ENCODE measurements at places on chromosomes 2 and 18.
A peak's percentile ranks its signal among the peaks of the same experiment; 100 is the strongest.

- DNase-seq: peak; percentile 20
Observed at GRCh38 chr18:48777744-48778116, 173.0 kb downstream of the SMAD7 start.

DNA sequence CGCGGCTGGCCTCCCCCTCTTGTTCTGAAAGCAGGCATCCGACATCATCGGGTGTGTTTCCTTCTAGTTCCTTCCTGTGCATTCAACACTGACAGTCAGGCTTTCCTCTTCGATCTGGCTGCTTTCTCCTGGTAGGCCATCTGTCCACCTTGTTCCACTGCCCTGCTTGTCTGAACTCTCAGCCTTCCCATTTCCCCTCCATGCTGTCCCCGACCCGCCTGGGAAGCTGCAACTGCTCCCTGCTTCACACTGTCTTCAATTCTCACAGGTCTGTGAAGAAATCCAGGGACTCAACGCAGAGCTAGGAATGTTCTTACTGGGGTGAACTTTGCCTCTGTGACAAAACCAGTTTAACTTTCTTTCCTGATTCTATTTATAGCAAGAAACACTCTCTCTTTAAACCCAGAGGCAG is 43.0 kb downstream of the KIF3C start:
- DNase-seq: peak; percentile 23

GRCh38 chr2:64646007-64646880 is 7.5 kb downstream of the SERTAD2 start:
- peak; percentile 56 for DNase-seq

DNA sequence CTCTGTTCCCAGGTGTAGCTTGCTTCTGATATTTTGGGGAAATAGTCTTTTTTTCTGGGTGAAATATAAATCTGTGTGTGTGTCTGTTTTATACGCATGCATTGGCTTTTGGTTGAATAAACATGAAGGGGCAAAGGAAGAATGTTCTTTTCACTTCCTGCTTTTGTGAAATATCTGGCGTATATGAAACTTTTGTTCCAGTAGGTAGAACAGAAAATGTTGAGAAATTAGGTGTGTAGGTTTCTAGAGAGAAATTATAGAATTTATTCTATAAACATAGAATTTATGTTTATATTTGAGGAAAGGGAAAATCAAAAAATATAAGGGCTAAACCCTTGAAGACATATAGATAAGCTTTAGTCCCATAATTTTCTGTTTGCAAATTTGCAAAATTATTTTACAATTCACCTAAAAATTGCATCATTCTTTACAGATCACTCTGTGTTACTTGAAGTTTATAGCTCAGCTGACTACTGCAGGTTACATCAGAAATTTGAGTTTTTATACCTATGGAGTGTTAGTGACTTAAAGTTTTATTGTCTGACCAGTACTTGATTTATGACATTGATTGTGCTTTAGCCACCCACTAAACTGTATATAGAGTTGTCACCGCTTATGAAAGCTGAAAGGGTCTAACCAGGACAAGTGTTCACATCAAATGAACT is 116.1 kb downstream of the FAM117B start:
- DNase-seq: no peak

DNA sequence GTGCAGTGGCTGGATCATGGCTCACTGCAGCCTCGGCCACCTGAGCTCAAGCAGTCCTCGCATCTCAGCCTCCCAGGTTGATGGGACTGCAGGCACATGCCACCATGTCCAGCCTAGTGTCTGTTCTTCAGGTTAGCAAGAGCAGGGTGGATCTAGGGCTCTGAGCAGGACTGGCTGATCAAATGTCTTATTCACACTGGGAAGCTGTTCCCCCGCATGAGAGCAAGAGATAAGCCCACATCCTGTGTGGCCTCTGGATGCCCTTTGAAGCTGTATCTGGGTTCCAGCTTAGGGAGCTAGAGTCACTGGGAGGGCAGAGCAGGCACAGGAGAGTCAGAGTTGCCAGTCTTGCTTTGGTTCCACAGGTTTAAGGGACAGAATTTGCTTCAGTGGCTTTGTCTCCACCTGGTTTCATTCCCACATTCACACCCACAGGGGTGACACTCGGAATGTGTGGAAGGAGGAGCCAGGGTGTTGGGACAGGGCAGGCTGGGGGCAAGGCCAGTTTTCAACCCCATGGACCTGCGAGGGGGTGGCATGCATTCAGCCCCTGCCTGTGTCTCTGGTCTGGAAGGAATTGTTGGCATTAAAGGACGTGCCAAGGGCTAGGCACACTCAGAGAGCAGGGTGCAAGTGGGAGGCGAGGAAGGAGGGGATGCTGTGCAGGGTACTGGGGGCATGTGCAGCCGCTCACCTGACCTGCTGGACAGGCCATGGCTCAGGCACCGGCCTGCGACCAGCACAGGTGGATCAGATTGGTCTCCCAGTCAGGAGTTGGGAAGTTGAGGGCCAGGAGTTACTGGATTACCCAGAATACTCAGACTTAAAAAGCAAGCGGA is 24.5 kb downstream of the PTPN18 start:
- DNase-seq: peak; percentile 62

DNA sequence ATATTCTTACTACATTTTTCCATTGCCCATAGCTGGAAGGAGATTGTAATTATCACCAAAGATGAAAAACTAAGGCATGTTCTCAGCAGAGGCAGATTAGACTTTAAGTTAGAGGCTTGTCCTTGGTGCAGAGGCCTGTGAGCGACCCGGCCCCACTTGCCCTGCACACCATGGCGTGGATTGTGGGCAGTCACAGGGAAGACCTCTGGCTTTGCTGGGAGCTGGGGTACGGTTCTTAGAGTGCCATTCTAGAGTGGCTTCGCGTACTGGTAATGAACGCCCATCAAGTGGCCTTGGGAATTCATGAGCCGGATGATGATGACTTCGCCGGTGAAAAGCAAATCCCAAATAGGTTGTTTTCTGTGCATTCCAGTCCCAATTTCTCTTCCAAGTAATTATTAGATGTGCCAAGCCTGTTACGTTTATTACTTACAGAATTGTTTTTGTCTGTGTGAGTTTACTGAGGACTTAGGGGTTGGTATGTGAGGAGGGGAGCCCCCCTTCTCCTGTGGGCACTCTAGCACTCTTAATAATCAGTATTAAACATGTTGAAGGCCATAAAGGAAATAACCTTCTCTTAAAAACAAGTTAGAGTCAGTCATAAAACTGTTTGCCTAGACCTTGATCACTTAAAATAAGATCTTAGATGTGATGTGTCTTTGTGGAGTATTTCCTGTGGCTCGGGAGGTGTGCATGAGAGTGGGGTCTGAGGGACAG is 90.6 kb downstream of the LDLRAD4 start:
- DNase-seq: no peak

GRCh38 chr18:52442686-52443085 is 102.7 kb downstream of the DCC start:
- no peak for DNase-seq

DNA sequence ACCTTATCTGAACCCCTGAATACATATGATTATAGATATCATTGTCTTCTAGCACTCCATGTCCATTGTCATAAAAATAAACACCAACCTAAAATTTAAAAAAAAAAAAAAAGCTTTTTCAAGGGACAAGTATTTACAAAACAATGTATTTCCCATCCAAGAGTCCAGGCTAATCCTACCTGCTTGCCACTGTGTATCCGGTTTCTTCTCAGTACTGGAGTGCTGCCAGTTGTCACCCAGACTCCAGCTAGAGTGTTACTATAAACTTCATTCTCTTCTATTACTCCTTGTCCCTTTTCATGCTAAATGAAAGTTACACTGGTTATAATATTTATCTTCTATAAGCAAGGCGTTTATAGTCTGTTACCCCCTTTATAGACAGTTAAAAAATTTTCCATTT is 35.8 kb downstream of the MSH6 start:
- DNase-seq: no peak

- no peak for DNase-seq
Observed at GRCh38 chr2:30034052-30034775, 112.6 kb upstream of the YPEL5 start.

GRCh38 chr18:11987527-11987926 is 6.2 kb downstream of the IMPA2 start:
- no peak for DNase-seq

DNA sequence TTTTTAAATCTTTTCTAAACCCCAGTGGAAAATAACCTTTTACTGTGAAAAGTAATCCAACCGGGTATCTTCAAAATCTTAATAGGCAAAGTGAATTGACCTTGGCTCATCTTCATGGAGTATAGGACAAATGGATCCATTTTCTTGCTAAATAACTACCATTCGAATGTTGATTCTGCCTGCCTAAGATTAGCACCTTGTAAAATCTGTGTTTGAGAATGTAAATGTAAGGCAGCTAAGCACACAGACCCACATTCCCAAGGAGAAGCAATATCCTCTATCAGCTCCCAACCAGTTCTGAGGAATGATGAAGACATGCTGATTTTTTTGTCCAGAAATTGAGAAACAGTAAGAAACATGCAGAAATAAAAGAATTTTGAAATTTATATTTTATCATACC is 509.8 kb upstream of the SMIM21 start:
- no peak for DNase-seq

DNA sequence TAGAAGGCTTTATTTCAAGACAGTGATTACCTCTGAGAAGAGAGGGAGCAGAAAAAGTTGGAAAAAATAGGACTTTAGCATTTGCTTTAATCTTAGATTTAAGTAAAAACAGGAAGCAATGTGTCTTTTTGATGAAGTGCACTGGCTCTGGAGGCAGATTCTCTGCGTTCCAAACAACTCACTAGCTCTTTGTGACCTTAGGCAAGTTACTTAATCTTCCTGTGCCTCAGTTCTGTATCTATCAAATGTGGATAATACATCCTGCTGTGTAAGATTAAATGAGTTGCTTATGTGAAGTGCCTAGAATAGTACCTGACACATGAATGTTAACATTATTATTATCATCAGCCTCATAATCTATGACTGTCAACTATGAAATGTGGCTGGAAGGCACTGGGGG is 42.3 kb downstream of the RPRD1A start:
- peak; percentile 96 for DNase-seq

- no peak for DNase-seq
Observed at GRCh38 chr18:36035253-36035652, 32.1 kb downstream of the RPRD1A start.

DNA sequence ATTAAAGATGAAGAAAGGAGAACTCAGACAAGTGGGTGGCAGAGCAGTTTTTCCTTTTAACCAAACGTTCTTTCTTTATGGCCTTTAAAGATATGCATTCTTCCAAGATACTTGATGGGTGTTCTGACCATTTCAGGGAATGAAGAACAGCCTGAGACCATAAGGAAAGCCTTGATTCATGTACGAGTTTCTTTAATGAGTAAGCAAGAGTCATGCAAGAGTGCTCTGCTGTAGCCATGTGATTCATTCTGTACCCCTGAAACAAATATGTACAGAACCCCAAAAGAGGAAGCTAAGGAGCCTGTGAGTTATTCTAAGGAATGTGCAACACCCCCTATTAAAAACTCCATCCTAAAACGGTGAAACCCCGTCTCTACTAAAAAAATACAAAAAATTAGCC is 372.8 kb downstream of the MTX2 start:
- DNase-seq: peak; percentile 82

- DNase-seq: peak; percentile 92
Observed at GRCh38 chr2:240565333-240566202, 2.7 kb upstream of the RNPEPL1 start.

DNA sequence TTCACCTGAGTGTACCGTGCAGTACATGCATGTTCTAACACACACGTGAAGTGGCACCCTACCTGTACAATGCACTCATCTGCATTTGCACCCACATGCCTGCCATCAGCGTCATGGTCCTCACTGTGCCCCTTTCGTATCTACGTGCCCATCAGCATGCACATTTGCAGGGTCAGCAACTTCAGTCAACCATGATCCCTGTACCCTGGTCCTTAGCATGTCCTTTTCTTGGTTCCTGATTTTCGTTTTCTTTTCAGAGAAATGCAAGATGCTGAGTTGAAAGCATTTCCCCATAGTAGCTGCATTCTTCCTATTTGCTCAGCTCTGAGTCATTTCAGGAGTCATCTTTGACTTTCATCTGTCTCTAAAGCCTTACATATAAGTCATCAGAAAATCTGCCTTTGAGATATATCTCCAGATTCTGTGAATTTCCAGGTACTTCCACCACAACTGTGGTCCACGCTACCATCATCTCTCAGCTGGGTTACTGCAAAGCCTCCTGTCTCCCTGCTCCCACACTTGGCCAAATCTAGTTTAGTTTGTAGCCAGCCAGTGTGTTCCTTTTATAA is 14.7 kb upstream of the PUM2 start:
- DNase-seq: peak; percentile 83

DNA sequence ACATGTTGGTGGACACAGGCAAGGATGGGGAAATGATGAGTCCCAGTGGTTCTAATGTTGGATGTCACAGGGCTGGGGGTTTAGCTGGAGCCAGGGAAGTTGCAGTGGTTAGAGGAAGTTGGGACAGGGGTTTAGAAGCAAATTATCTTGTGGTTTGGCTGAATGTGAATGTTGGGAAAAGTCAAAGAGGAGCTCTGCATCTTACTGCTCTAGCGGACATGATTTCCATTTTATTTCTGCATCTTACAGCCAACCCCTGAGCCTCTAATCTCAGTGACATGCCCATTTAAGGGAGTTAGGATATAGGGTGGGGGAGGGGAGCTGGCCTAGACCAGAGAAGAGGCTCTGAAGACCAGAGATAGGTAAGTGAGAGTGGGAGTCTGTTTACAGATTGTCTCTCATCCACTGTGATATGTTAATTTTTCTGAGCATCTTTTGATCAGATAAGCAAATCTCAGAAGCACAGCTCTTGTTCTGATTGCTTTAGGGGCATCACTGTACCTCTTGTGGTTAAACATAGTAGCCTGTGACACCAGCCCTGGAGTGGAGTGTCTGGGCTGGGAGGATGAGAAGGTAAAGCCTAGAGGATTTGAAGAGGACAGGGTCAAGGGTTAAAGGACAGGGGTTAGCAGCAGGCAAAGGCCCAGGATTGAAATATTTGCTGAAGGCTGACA is 43.6 kb downstream of the SETBP1 start:
- no peak for DNase-seq

GRCh38 chr2:47309952-47310800 is 92.8 kb upstream of the MSH2 start:
- peak; percentile 91 for DNase-seq

DNA sequence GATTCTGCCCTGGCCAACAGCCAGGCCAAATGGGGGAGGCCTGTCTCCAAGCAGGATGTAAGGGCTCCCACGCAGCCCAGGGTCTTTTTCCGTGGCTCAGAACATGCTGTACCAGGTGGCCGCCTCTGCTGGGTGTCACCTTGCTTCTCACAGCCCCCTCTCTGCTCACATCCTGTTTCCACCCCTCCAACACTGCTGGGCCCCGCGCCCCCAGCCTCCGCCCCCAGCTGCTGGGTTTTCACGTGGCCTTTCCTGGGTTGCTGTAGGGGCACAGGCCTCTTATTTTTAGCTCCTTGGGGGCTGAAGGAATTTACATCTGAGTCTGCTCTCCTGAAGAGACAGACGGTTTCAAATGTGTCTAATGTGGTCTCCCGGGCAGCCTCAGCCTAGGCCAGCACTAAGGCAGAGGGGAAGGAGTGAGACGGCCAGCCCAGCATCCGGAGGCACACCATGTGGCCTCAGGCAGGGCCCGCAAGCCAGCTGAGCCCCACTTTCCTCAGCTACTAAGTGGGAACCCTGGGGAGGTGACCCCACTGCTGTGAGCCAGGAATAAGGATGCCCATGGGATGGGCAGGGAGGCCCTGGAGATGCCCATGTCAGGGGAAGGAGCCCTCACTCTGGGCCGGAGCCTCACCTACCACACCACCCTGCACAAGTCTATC is 18.7 kb upstream of the DUSP2 start:
- no peak for DNase-seq

Measured in amniotic epithelial cell (primary cell).